Ovary (tissue), 10 donors: ENCODE measurements at places on chromosomes 6 and 20.

DNA sequence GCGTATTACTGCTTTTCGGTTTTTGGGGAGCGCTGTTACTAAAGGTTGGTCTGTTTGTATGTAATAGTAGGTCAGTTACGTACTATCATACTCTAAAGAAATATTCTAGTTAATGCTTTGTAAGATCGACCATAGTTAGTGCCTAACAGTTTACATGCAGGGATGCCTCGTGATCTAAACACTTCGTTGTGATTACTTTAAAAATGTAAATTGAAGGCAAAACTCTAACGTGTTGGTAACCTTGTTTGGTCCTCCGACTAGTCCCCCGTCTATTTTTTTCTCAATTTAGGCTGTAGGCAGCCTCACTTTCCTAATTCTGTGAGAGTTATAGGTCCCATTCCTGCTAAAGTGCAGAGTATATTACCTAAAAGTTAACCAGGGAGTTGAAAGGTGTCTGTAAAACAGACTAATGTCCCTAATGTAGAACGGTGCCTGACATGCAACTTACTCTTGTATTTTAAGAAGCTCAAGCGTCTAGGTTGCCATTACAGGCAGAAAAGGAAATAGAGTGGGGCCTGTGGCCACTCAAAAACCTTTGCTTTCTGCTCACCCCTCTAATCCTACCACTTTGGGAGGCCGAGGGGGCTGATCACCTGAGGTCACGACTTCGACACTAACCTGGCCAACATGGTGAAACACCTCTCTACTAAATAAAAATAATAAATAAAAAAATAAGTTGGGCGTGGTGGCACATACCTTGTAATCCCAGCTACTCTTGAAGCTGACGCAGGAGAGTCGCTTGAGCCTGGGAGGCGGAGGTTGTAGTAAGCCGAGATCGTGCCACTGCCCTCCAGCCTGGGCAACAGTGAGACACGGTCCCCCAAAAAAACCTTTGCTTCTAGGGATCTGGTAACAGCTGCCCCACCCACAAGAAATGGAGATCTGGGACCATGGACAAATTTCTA, 37.8 kb downstream of the HFE start:
- peak; percentile 54 for DNase-seq

- no peak for DNase-seq
Observed at GRCh38 chr20:10636326-10636818, 37.4 kb downstream of the JAG1 start.

- no peak for DNase-seq
Observed at GRCh38 chr6:17817763-17818162, 111.0 kb upstream of the NUP153 start.

- no peak for DNase-seq
Observed at GRCh38 chr6:69696273-69696672, 100.5 kb downstream of the LMBRD1 start.

DNA sequence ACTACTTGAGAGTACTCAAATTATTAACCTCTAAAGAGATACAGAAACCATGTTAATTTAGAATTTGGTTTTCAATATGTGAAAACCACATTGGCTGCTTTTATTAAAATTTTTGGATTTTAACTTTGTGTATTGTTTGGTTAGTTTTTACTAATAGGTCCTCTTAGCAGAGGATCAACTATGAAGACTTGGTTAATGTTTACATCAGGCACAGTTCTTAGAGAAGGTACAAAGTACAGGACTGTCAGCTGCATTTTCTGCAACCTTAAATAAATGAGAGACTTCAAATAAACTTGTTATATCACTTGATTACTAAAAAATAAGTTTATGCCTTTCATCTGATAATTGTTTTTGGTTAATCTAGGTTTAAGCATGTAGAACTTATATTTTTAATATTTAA, 89.1 kb downstream of the PHF3 start:
- no peak for DNase-seq

DNA sequence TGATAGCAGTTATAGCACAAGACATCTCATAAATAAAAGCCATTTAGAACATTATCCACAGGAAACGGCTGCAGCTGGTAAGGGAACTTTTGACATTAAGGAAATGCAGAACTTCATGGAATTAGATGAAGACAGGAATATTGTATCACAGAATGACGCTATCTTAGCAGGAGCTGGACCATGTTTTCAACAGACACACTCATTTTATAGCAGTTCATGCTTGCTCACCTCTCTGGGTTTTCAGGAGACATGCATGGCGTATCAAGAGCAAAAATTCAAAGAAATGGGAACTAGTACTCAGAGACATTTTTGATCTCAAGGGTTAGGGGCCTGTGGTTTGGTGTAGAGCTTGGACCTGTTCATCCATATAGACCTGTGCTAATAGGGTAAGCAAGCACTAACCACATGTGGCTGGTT, 125.0 kb downstream of the FYN start:
- DNase-seq, result no peak

GRCh38 chr6:137950581-137950980, 83.5 kb downstream of the TNFAIP3 start:
- no peak for DNase-seq

DNA sequence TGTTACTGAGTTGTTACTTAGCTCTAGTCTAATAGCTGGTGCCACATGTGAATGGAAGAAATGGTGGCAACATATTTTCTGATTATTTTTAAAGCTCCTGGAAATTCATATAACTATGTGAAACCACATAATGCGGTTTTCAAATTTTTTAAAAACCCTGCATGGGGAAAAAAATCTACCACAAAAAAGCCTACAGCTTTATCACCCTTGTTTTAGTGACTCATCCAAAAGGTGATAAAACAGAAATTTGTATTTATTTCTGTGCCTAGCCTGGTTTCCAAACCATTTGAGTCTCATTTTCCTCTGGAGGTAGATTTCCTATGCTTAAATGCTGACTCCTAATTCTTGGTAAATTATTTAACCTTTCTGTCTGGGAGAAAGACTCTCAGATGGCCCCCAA, 5.4 kb upstream of the FBXO30 start:
- DNase-seq, result no peak

GRCh38 chr20:64244281-64244805, 11.2 kb upstream of the PCMTD2 start:
- no peak for DNase-seq

DNA sequence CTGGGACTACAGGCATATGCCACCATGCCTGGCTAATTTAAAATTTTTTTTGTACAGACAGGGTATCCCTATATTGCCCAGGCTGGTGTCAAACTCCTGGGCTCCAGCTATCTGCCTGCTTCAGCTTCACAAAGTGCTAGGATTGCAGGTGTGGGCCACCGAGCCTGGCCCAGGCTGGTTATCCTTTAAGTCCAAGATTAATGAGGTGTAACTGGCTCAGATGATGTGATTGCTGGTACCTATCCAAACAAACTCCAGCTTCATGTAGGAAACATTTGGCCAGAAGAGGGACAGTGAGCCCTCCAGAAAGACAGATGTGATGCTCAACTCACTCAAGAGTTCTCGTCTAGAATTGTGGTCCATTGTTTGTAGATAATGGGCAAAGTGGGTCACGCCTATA, 9.2 kb upstream of the ZNF318 start:
- DNase-seq, result no peak

DNA sequence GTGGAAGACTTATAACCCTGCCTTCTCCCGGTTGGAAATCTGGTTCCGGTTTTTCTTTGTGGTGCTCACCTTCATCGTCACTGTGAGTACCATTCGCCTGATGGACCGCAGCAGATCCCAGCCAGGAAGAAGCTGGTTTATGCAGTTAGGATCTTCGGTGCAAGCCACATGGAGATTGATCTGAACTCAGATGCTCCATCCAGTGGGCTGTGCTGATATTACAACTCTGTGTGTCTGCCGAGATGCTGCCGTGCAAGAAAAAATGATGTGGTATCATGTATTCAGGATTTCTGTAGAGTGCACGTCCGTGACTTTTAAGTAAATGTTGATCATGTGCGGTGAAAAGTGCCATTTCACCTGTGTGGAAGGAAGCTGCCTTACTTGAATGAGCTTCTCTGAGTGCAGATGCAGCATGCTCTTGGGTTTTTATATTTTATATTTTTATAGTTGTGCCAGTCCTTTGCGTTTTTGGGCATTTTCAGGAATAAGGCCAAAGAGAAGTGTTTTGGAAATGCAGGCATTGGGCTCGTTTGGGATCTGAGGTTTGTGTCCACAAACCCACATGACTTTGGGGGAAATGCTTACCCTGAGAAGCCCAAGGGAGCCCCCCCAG, 39.2 kb downstream of the DYNLT1 start:
- peak; percentile 62 for DNase-seq

DNA sequence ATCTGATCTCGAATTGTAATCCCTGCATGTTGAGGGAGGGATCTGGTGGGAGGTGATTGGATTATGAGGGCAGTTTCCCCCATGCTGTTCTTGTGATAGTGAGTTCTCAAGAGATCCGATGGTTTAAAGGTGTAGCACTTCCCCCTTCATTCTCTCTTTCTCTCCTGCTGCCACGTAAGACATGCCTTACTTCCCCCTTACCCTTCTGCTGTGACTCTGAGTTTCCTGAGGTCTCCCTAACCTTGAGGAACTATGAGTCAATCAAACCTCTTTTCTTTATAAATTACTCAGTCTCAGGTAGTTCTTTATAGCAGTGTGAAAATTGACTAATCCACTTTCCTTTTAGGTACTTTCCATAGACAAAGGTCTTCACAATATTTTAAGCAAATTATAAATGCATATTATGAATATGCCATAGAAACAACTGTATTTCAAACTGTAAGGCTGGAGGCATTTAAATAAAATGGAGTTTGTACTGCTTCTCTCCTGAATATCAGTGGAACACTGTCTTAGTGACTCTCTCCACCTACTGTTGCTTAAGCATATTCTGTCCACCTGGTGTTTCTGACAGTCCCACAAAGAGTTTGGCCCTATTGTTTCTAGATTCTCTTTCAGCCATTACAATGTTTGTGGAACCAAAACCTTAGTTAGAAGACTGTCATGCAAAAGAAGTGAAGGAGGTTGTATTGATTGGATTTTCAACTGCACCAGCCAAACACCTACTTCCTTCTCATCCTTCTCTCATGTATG, 24.3 kb upstream of the IL17A start:
- DNase-seq, result no peak

- DNase-seq, result no peak
Observed at GRCh38 chr20:4451487-4452081, 270.1 kb upstream of the PRND start.

GRCh38 chr6:120260636-120261035, 911.1 kb upstream of the MAN1A1 start:
- DNase-seq, result no peak

DNA sequence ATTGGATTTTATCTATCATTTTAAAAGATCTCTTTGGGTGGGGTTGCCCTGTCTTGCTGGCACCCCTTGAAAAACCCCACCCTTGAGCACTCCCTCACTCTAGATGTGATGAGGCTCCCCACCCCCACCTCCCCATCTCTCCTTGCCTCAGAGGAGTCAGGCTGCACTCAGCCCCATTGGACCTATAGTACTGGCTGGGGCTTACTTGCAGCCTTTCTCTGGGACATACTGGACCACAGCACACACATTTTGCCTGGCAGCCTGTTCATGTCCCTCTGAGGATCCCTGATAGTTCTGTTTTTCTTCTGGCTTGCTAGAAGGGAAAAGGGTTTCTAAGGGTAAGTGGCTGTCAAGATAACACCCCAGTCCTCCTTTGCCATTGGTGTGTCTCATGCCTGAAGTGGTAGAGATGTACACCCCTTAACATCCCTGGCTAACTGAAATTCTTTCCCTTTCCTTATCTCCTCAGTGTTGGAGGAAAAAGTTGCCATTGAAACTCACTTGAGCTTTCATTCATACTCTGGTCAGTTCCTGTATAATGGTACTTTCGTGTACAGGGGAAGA, 553.4 kb upstream of the CITED2 start:
- DNase-seq, result no peak

GRCh38 chr6:30793521-30794194, 49.3 kb upstream of the IER3 start:
- DNase-seq, result no peak

GRCh38 chr6:17923401-17923863, 64.0 kb downstream of the KIF13A start:
- no peak for DNase-seq

DNA sequence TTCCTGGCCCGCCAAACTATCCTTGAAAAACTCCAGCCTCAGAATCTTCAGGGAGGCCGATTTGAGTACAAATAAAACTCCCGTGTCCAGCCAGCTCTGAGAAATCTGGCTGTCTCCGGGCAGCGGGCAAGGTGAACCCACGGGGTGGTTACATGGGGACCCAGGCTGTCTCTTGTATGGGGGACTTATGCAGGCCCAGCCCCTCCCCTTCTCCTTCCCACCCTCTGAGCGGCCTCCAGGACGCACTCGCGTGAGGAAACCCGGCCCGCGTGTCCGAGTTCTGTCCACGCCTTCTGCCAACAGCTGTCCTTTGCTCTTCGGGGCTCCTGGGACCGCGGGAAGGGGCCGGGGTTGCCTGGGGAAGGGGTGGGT, 36.3 kb upstream of the BLCAP start:
- DNase-seq, result no peak

DNA sequence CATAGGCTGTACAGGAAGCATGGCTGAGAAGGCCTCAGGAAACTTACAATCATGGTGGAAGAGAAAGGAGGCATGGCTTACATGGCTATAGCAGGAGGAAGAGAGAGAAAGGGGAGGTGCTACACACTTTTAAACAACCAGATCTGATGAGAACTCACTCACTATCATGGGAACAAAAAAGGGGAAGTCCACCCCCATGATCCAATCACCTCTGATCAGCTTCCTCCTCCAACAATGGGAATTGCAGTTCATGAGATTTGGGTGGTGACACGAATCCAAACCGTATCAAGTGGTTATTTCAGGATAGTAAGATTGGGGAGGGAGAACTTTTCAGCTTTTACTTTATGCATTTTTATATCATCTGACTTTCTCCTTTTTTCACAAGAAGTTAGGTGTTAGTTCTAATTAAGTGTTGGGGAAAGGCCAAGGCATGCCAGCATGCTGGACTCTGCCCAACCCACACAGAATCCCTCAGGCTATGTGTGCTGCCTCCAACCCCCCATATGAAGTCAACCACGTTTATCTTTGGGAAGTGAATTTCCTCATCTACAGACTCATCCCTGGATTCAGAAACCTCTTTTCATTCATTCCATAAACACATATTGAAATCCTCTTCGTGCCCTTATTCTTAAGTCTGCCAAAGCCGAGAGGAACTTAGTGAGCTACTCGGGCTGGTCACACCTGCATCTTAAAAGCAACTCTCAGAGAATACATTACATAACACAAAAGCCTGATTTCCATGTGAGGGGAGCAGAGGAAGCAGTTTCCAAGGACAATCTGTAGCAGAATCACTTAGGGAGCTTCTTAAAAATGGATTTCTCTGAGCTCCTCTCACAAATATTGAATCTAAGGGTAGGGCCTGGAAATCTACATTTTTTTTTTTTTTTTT, 16.7 kb upstream of the CLIC5 start:
- DNase-seq, result no peak

DNA sequence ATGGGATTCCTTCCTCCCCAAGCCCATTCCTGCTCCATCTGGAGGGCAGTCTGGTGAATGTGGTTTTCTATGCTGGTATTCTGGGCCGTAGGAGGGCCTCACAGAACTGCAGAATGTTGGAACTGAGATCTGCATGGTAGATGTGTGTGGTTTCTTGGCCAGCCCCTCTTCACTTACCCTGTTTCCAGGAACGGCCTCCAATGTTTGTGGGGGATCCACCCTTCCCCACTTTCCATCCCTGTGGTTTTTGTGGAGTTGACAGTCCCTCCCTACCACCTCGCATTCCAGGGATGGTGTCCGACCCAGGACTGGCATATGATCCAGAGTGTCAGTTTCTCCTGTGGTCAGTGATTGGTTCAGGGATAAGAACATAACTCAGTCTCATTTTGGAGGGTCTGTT, 26.7 kb upstream of the TMEM14A start:
- no peak for DNase-seq

- no peak for DNase-seq
Observed at GRCh38 chr6:155154158-155154830, 109.5 kb upstream of the CLDN20 start.

- no peak for DNase-seq
Observed at GRCh38 chr6:161319231-161319630, 45.4 kb upstream of the AGPAT4 start.
